ENCODE measurements at places on chromosomes 2 and 18.

DNA sequence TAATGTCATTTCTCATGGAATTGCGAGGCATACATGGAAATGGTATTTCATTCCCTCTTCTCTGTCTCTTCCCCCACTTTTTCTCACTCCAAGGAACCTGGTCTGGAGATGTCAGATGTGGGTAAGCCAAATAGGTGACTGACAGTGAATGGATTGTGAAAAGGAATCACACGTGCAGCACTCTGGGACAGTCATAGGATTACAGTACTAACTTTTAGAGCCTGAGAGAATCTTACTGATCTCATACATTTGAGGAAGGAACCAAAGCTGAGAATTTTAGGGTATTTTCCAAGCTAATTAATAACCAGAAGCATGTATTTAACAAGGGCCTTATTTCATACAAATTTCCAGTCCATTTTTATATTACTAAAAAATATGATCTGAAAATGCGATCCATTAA is 58.1 kb upstream of the ERBB4 start:
- DNase-seq = no peak

GRCh38 chr18:22684268-22684667 is 248.9 kb upstream of the RBBP8 start:
- no peak for DNase-seq

- DNase-seq = no peak
These were observed 1.6 kb downstream of the SNED1 start for GRCh38 chr2:240999873-241000541.

GRCh38 chr2:152718909-152719645 is 657 bp downstream of the ARL6IP6 start:
- no peak for DNase-seq

- no peak for DNase-seq
These were observed 66.2 kb downstream of the RTP5 start for GRCh38 chr2:241935774-241936173.

DNA sequence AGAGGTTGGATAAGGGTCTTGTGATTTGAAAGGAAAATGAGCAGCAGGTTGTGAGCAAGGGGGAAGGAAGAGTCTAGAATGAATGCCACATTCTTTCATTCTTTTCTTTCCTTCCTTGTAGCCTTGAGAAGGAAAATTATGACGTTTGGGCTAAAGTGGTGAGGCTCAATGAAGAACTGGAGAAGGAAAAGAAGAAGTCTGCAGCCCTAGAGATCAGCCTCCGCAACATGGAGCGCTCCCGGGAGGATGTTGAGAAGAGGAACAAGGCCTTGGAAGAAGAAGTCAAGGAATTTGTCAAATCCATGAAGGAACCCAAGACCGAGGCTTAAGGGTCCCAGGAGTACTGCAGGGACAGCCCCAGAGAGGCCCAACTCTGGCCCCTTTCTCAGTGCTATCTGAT is 45.3 kb downstream of the BMP10 start:
- DNase-seq = no peak

DNA sequence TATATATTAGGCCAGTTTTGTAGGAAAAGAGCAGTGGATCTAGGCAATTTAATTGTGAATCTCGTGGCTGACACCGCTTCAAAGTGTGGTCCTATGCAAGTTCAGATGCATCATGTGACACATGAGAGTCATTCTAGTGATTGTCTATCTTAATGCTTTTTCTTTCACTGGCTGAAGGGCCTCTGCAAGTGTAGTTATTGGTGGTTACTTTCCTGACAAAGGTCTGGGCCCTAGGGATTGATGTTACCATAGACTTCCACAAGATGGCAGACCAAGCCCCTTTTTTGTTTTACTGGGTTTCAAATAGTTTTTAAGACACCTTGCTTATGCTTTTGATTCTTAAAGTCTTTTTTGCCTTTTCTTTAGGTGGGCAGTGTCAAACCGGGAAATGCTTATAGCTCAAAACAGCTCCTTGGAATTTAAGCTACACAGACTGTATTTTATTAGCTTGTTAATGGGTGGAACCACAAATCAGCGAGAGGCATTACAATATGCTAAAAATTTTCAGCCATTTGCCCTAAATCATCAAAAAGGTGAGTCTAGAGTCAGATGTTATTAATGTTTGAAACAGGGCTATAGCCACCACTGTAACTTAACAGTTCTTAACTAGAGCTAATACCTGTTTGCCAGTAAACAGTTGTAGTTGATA is 25.9 kb downstream of the CD8A start:
- no peak for DNase-seq

GRCh38 chr2:20023688-20024087 is 11.2 kb upstream of the MATN3 start:
- DNase-seq = no peak

GRCh38 chr2:157627594-157628476 is 829 bp downstream of the ACVR1C start:
- DNase-seq = peak; percentile 15

- DNase-seq = no peak
These were observed 1178.5 kb upstream of the ACVR2A start for GRCh38 chr2:146666340-146666739.

DNA sequence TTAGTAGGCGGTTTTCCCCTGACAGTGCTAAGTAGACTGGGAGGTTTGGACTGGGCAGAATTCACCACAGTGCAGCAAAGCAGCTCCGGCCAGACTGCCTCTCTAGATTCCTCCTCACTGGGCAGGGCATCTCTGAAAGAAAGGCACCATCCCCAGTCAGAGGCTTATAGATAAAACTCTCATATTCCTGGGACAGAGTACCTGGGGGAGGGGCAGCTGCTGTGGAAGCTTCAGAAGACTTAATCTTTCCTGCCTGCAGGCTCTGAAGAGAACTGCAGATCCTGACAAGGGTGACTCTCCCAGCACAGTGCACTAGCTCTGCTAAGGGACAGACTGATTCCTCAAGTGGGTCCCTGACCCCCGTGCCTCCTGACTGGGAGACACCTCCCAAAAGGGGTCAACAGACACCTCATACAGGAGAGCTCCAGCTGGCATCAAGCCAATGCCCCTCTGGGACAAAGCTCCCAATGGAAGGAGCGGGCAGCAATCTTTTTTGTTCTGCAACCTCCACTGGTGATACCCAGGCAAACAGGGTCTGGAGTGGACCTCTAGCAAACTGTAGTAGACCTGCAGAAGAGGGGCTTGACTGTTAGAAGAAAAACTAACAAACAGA is 266.8 kb upstream of the CRIM1 start:
- no peak for DNase-seq

GRCh38 chr2:26897807-26898479 is 50.0 kb downstream of the DPYSL5 start:
- no peak for DNase-seq

DNA sequence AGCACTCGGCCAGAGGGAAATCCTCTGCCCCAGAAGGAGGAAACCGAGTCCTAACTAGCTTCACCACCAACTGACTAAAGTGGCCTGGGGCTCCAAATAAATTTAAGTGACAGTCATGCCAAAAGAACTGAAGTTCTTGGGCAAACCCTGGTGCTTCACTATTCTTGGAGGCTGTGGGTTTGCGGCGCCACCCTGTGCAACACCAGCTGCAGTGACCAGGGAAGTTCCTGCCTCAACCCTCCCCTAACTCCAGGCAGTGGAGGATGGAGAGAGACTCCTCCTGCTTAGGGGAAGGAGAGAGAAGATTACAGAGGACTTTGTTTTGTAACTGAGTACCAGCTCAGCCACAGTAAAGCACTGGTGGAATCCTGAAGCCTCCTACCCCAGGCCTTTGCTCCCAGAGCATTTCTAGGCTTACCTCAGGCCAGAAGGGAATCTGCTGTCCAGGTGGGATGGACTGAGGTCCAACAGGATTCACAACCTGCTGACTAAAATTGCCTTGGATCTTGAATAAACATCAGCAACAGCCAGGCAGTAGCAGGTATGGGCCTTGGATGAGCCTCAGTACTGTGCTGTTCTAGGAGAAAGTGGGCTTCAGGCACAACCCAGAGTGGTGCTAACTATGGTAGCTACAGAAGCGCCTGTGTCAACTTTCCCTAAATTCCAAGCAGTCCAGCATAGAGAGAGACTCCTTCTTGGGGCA is 29.4 kb upstream of the BMP10 start:
- no peak for DNase-seq

DNA sequence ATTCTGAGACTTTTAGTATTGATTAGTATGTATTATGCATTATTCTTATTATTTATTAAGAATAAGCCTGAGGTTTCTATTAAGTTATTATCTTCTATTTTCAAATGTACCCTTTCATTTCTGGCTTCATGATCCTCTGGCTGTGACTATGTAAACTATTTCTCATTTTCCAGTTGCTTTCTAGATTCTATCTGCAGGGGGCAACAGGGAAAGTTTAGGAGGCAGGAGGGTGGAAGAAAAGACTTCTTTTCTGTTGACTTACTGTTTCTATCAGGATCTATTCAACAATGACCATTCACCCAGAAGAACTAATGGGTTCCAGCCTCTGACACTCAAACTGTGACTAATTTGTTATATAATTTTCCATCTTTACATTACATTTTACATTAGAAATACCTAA is 653.4 kb upstream of the FSHR start:
- DNase-seq = no peak

- no peak for DNase-seq
These were observed 43.7 kb upstream of the NEB start for GRCh38 chr2:151777935-151778334.

- DNase-seq = peak; percentile 38
These were observed 845 bp upstream of the CDC42EP3 start for GRCh38 chr2:37672104-37672869.

DNA sequence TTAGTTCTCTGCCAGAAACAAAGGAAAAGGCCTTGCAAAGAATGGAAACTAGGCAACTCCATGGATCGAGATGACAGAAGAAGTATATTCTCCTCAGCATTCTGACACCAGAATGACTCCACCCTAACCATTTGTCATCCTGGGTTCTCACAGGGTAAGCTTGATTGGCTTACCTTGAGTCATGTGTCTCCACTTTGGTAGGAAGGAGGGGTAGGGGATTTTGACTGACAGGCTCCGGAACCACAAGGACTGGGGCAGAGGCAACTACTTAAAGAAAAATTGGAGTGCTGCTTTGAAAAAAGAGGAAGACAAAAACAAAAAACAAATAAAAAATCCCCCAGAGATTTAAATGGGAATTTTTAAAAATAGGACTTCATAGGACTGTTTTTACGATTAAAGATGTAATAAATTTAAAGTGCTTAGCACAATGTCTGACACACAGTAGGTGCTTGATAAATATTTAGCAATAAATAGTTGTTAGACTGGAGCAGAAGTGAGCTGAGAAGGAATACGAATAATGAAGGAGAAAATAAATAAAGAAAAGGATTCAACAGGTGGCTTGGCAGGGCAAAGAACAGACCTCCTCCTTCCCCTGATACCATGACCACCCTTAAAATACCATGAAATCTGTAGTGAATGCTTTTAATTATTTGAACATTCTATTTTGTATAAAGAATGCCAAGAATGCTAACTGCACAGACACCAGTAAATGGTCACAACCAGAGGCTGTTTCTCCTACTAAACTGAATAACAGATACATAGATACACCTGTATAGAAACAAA is 230.2 kb downstream of the CDCA7 start:
- no peak for DNase-seq

GRCh38 chr18:26103579-26103978 is 13.2 kb upstream of the SS18 start:
- DNase-seq = no peak

DNA sequence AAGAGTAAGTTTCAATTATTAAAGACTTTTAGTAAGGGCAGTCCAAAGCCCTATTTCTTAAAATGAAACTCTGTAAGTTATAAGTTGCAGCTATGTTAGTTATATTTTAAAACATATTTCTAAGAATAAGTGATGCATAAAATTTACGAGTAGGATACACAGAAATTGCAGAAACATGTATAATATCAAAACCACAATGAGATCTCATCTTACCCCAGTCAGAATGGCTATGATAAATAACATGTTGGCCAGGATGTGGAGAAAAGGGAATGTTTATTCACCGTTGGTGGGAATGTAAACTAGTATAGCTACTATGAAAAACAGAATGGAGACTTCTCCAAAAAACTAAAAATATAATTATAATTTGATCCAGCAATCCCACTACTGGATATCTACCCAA is 201.2 kb downstream of the CBLN2 start:
- DNase-seq = no peak

GRCh38 chr18:26252411-26252810 is 26.2 kb downstream of the TAF4B start:
- no peak for DNase-seq

DNA sequence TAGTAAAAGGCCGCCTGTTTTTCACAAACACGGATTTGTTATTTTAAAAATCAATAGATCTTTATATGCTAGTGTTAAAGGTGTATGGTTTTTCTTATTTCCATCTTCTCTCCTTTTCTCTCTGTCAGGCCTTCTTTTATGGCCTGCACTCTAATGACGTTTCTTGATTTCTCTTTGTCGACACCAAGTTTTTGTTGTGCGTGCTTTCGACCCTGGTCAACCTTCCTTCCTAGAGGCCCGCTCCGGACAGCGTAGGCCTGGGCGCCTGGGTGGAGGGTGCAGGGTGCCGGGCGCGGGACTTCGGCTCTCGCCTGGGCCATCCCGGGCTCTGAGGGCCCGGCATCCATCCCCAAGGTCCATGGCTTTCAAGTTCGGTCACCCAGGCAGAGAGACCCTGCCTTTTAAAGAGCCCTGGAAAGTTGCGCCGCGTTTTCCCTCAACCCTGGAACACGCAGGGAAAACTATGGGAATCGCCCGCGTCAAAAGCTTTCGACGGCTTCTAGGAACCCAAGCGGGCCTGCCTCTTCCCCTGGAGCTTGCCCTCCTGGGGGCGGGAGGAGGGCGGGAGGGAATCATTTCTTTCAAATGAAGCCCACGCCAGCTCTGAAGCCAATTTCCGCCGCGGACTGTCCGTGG is 4.1 kb upstream of the SATB2 start:
- DNase-seq = no peak

DNA sequence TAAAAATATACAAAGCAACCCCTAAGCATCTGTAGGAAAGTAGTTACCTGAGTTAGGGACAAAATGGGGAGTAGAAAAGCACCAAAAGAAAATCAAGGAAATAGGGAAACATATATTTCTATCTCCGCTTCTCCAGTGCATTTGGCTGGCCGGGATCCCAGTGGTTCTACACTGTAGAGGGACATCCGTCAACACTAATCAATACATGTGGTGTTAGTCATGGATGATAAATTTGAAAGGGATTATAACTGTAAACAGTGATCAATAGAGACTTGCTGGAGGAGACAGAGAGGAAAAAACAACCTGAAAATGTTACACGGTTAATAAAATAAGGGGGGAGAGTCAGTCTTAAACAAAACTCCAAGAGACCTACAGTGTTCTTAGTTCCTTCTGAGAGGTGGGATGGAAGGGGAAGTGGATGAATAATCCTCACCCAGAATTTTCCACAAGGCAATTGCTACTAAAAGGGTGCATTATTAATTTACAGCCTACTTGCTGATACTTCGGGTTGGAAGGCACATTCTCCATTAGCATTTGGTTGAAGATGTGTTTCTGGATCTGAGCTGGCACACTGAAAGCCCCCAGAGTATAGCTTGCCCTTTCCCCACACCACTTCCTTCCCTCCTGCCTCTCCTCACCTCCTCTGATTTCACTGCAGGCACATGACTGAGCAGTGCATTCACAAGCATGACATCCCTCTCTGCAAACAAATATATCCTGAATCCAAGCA is 530.0 kb downstream of the BCL11A start:
- DNase-seq = no peak

- no peak for DNase-seq
These were observed 1315.9 kb downstream of the DSC3 start for GRCh38 chr18:29726646-29727045.

- no peak for DNase-seq
These were observed 226.1 kb upstream of the LYPD1 start for GRCh38 chr2:132896073-132896472.

All from activated T-helper 1 cell treated with Interleukin-2 at 50 U/mL for 16 hours (primary cell).